ENCODE measurements at places on chromosomes 1 and 21.
A peak's percentile ranks its signal among the peaks of the same experiment; 100 is the strongest.

- DNase-seq: no peak
Measured at GRCh38 chr1:178796013-178796412, 71.0 kb downstream of the RALGPS2 start.

DNA sequence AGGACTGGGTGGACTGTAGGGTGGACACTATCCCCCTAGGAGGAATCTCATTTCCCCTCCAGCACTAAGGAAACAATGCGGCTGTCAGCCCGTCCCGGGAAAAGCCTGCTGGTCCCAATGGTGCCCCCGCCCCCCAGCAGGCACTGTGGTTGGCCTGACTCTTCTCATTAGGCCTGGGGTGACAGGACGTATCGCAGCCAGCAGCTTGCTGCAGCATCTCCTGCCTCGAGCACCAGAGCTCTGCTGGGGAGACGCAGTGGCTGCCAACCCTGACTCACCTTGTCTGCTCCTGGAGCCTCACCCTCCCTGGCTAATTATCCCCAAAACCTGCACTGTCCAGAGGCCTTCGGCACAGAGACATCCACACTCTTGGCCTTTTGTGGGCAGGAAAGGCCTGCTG is 115.1 kb upstream of the GJB5 start:
- no peak for DNase-seq

DNA sequence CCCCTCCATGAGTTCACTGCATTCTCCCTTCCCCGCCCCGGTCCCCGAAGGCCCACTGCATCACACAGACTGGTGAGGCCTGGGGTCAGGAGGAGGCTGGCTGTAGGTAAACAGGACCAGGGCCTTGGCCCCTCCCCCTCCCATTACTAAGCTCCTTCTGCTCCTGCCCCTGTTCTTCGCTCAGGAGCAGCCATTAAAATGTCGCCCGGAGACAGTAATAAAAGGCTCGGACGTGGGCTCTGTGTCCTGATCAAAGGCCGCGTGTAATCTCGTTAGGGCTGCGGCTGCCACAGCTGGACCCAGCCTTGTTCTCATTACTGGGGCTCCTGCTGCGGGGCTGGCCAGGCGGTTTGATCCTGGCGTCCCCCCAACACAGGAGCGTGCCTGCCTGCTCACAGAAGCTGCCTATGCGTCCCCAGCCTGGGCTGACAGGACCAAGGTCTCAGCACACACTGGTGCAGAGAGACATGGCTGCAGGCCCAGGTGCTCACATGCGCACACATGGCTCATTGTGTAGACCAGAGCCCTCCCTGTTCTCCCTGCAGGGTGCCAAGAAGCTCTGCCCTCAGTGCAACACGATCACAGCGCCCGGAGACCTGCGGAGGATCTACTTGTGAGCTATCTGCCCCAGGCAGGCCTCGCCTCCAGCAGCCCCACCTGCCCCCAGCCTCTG is 24.0 kb downstream of the TMEM53 start:
- peak; percentile 12 for DNase-seq

- no peak for DNase-seq
Measured at GRCh38 chr1:237219751-237220642, 178.0 kb downstream of the RYR2 start.

GRCh38 chr1:23638786-23639241 is 52.8 kb upstream of the RPL11 start:
- no peak for DNase-seq

- no peak for DNase-seq
Measured at GRCh38 chr1:147625362-147625995, 44.8 kb downstream of the ACP6 start.

DNA sequence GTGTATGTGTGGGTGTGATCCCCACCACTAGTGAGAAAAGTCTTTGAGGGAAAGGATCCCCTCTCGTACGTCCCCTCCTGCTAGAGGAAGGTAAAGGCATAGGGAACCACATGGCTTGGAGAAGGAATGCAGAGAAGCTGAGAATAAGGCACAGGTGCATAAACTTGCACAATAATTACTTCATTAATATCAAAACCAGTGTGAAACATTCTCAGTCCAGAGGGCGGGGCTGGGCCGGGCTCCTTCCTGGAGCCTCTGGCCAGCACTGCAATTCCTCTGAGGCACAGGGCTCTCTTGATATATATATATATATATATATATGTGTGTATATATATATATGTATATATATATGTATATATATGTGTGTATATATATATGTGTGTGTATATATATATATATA is 162.6 kb downstream of the TSEN15 start:
- DNase-seq: no peak

DNA sequence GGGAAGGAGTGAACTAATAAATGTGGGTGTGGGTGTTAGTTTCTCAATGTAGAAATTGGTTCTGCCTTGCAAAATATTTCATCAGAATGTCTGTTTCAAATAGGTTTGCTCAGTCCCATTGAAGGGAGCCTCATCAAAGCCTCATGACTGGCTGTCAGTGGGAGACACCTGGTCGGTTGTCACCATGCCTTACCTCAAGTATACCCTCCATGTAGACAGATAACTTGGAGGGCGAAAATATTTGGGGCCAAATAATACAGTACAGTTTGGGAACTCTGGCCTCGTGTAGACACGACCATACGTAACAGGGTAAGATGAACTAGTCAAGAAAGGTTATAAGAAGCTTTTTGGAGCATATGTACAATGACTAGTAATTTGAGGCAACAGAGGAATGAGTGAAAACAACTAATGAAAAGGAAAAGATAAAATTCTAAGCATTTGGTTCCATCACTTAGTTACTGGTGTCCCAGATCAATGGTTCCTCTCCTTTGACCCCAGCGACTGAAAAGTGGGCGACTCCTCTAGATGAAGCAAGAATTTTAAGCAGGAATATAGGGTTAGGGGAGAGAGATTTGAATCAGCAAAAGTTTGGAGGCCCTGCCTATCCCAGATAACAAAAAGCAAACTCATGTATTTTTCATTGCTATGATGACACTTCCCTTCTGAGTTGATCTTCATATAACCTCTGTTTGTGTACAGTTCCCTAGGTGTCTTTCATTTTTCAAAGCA is 163.9 kb downstream of the LRRC40 start:
- DNase-seq: no peak

- DNase-seq: no peak
Measured at GRCh38 chr1:111852261-111852721, 96.6 kb downstream of the DDX20 start.

DNA sequence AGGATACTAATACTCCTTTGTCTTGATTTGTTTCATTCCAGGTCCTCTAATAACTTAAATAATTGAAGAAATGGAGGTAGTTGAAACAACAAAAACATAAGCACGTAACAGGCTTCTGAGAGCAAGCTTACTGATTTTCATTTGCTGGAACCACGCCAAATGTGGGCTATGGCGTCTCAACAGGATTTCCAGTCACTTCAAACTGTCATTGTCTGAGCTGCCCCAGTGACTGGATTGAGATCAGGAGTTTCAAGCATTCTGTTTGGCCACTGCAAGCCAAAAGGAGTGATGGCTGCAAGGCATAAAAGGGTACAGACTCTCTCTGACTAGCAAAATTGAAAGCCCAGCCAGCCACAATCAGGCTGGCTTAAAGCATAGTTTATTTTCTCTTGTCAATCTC is 289.9 kb downstream of the DPYD start:
- DNase-seq: peak; percentile 57

DNA sequence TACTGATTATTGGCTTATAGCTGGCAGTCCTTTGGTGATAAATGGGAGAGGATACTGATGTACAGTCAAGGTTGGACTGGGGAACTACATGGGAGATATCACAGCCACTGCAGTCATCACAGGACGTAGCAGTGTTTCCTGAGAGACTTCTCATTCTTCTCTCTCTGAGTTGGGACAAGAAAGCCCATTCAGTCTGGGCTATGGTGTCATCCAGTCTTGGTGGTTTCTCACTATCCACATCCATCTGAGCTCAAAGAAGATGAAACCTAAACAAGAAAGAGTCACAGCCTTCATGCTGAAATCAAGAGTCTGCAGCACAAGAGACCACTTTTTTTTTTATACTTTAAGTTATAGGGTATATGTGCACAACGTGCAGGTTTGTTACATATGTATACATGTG is 12.8 kb upstream of the CD53 start:
- no peak for DNase-seq

GRCh38 chr1:28956038-28956464 is 41.7 kb downstream of the EPB41 start:
- DNase-seq: peak; percentile 54

DNA sequence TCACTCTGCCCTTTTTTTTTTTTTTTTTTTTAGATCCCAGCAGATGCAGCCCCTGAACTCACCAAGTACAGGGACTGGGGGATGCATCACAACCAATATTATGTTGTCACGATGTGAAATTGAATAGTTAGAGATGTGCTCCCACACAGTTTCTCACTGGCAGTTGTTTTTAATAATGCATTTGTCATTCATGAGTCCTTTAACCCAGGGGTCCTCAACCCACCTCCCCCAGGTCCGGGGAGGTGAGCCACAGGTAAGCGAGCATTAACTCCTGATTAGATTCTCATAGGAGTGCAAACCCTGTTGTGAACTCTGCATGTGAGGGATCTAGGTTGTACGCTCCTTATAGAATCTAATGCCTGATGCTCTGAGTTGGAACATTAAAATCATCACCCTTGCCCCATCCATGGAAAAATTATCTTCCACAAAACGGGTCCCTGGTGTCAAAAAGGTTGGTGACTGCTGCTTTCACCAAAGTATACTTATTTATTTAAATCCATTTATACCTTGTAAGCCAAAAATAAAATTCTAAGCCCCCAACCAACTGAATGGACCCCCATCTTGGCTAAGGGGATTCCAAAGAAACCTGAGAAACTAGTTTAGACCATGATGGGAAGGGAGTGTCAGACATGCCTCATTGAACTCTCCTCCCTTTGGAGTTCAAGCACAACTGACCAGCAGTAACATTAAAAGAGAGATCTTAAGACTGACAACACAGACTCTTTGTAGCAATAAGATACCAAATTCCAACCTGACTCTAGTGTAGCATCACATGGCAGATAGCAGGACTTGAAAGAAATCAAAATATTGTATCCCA is 119.3 kb upstream of the ATP1A1 start:
- no peak for DNase-seq

GRCh38 chr1:5502311-5503194 is 489.7 kb downstream of the NPHP4 start:
- DNase-seq: no peak

GRCh38 chr1:88973520-88974137 is 18.8 kb downstream of the KYAT3 start:
- DNase-seq: peak; percentile 49

GRCh38 chr1:167674156-167674555 is 44.1 kb downstream of the RCSD1 start:
- no peak for DNase-seq

DNA sequence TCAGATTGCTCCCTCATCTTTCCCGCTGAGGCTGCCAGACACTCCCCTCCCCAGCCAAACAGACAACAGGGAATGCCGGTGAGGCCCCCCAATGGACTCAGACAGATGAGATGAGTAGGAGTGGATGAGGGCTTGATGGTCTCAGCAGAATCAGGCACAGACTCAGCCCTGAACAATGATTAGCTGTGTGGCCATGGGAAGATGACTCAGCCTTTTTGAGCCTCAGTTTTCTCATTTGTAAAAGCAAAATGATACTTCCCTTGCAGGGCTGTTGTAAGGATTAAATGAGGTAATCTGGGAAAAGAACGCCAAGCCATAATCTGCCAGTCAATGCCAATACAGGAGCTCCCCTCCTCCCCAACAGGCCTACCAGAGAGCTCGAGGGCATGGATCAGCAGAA is 12.4 kb downstream of the C1orf198 start:
- no peak for DNase-seq

DNA sequence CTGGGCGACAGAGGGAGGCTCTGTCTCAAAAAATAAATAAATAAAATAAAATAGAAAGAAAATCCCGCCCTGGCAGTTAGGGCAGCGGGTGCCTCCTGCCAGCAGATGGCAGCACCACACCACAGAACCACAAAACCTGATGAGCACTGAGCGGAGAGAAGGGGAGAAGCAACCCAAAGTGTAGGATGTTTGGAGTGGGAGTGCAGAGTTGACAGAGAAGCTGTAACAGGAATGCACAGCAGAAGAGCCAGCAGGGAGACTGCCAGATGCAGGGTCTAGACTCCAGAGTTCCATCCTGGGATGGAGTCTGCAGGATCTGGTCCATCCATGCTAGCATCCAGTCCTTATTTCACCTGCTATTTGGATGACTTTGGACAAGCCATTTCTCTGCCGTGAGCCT is 29.7 kb upstream of the KIRREL1 start:
- peak; percentile 37 for DNase-seq

GRCh38 chr1:154403261-154403943 is 1.7 kb upstream of the IL6R start:
- no peak for DNase-seq
